ENCODE measurements at places on chromosomes 16 and 17.

DNA sequence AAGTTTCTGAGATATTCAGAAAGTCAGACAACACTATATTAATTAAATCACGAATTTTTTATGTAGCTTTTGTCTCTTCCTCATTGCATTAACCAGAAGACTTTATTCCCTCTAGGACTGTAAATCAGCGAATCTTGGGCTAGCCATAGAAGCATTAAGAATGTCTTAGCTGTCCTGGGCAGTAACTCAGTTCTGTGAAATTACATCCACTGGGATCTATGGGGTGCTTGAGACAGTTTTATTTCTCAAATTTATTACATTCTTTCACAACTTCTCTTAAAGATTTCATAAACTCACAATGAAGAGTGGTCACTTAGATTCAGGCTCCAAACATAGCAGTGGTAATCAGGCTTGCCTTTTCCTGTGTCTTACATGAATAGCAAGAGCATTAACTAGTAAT is 1153.4 kb downstream of the CDH8 start:
- no peak for DNase-seq

- DNase-seq: no peak
These were observed 62.3 kb downstream of the PHKB start for GRCh38 chr16:47523342-47524006.

- no peak for DNase-seq
These were observed 79.8 kb downstream of the ZNF423 start for GRCh38 chr16:49776085-49776595.

DNA sequence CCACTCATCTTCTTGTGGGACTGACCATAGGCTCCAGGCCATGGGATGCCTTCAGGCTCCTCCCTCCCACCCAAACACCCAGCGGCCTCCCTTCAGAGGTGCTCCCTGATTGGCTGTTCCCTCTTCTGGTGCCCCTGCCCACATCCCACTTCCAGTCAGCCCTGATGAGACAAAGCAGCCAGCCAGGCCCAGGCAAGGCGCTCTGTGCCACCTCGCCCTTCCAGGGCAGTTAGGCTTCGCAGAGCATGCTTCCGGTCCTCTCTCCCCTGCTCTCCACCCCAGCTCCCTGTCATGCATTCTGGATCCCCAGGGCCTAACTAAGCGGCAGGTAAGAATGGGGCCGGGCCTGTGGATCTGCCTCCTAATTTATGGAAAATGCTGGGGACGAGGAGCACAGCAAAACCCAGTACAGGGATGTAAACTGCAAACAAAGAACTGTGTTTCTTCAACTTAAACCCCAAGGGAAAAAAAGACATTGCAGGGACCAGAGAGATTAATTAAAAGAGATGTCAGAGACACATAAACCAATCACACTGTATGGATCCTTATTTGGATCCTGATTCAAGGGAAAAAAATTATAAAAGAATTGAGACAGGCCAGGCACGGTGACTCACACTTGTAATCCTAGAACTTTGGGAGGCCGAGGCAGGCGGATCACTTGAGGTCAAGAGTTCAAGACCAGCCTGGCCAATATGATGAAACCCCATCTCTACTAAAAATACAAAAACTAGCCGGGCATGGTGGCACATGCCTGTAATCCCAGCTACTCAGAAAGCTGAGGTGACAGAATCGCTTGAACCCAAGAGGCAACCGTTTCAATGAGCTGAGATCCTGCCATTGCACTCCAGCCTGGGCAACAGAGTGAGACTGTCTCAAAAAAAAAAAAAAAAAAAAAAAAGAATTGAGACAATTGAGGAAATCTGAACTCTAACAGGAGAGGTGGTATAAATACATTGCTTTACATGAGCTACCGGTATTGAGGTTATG is 26.0 kb downstream of the ZDHHC7 start:
- DNase-seq: no peak

GRCh38 chr17:76631821-76632565 is 11.6 kb downstream of the ST6GALNAC1 start:
- DNase-seq: no peak

- no peak for DNase-seq
These were observed 25.9 kb downstream of the LPCAT2 start for GRCh38 chr16:55534756-55535155.

GRCh38 chr16:2966043-2966807 is 2.1 kb downstream of the KREMEN2 start:
- DNase-seq: no peak

DNA sequence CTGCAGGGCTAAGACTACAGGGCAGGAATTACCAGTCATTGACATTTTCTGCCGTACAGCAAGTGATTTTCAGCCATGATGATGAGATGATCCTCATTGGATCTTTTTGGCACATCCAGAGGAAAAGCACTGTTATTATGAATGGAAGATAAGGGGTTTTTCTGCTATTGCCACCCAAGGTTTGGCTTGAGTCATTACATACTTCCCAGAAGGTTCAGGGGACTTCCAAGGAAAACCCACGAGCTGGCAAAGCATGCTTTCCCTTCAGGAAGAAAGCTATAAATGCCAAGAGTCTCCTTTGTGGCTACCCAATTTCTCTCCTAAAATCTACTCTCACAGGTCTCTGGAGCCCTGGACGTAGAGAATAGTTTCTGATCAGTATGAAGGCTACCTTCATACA is 6.1 kb downstream of the CHST4 start:
- DNase-seq: no peak

DNA sequence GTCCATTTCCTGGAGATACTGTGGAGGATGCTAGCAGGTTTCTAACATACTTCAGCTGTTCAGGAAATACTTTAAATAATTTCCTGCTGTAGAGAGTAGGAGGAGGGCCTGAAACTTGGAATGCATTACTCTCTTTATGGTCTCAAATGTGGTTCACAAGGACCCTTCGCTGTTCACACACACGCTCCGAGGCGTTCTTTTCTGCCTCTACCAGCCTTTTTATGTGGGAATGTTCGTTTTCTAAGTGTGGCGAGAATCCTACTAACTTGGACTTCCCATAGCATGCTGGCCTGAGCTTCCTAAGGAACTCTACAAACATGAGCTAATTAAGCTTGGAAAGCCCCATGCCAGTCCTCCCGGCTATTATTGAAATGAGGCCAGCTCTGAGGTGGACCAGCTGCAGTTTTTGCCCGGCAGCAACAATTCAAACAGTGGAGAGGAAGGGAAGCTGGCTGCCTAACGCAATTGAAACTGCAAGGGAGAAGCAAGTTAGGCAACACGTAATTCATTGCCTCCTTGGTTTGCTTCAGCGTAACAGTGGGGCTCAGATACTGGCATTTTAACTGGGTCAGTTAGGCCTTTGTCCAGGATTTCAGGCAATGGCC is 18.9 kb downstream of the KPNA2 start:
- DNase-seq: no peak

GRCh38 chr17:34633351-34633750 is 54.0 kb downstream of the TMEM132E start:
- DNase-seq: no peak

DNA sequence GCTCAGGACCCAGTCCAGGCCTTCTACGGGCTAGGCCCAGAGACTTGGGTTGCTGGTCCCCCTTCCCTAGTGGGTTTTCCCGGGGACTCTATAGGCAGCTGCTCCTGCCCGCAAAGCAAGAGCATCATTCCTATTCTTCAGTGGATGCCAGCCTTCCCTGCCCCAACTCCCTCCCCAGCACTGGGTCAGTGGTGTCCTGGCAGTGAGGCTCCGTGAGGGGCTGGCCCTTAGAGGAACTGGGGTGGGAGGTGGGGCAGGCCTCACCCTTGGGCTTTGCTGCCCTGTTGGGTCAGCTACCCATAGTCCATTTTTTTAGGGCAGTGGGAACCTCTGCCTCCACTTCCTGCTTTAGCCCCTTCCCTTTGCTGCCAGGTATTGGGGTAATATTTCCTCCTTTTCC is 7.9 kb upstream of the PLEKHG4 start:
- DNase-seq: no peak

- DNase-seq: no peak
These were observed 10.5 kb upstream of the MPO start for GRCh38 chr17:58291246-58291645.

DNA sequence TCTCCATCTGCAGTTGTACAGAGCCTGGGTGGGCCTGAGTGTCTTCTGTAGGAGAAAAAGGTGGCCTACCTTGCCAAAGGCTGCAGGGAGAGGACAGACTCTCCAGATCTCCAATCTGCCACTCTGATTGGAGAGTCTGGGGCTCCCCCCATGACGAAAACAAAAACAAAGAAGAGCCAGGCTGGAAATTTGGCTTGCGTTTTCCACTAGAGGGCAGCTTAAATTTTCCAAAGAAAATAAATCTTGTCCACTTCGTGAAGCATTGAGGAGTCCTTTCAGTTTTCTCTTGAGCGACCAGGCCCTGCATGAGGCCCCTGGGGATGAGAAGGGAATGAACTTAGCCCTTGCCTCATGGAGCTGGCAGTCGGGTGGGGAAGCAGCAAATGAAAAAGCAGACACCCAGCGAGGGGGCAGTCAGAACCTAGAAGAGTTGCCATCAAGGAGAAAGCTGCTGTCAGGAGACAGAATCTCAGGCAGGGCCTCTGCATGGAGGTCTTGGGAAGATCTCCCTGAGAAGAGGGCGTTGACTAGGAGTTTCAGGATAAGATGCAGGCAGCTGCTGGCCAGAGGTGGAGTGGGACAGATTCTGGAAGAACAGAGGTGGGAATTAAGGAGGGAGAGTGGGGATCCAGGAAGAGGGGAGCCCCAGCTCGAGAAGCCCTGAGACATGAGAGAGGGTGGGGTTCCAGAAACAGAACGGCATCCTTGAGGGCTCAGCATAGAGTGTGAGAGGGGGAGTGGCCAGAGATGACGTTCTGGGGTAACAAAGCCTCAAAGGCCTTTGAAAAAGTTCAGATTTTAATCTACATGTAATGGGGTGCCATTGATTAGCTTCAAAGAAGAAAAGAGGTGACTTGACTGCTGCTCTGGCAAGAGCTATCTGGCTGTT is 8.4 kb upstream of the SHCBP1 start:
- no peak for DNase-seq

- no peak for DNase-seq
These were observed 47.5 kb downstream of the NT5M start for GRCh38 chr17:17350491-17351355.

DNA sequence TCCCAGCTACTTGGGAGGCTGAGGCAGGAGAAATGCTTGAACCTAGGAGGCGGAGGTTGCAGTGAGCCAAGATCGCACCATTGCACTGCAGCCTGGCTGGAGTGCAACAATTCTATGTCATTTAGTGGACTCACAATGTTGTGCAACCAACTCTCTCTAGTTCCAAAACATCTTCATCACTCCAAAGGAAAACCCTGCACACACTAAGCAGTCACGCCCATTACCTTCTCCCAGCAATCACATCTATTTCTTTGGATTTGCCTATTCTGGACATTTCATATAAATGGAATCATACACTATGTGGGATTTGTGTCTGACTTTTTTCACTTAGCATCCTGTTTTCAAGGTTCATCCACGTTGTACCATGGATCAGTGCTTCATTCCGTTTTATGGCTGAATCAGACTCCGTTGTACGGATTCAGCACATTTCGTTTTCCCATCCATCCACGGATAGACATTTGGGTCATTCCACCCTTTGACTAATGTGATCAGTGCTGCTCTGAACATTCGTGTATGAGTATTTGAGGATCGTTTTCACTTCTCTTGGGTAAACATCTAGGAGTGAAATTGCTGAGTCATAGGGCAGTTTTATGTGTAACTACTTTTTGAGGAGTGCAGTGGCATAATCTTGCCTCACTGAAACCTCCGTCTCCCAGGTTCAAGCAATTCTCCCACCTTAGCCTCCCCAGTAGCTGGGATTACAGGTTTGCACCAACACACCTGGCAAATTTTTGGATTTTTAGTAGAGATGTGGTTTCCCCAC is 45.4 kb upstream of the EMP2 start:
- DNase-seq: no peak

- no peak for DNase-seq
These were observed 797 bp upstream of the RAB11FIP3 start for GRCh38 chr16:424623-425081.

DNA sequence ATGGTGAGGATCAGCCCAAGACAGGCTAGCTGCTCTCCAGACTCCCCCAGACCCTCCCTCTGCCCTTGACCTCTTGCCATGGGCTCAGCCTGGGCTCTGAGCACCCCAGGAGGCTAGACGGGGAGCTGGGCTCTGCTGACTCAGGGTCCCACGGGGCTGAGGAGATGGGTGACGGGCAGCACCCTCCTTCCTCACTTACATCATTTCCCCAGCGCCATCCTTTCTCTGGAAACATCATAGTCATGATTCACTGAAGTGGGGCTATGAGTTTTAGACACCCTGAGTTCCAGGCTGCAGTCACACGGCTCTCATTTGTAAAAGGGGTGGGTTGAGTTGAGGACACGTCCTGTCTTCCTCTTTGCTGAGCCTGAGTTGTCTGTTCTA is 3.0 kb upstream of the ITGAX start:
- DNase-seq: no peak

DNA sequence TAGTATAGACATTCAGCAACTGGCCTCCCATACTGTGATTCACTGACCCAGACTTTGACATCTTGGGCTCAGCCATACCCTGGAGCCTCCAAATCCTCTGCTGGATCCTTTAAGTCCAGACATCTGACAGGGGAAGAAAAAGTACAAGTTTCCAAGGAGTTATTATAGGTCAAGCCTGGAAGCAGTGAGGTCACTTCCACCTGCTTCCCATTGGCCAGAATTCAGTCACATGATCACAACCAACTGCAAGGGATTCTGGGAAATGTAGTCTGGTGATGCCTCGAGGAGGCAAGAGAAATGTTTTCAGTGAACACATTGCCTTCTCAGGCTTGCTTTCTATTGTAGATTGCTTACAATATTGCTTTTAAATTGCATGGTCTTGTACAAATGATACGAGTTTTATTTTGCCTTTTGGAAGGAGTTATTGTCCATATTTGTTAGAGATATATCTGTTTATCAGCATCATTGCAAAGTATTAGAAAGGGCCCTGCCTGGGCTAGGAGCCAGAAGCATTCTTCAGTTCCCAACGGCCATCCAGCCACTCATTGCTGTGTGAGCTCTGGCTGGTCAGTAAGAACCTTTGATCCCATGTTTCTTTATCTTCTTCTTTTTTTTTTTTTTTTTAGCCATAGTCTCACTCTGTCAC is 696.9 kb downstream of the WWOX start:
- peak; percentile 21 for DNase-seq

DNA sequence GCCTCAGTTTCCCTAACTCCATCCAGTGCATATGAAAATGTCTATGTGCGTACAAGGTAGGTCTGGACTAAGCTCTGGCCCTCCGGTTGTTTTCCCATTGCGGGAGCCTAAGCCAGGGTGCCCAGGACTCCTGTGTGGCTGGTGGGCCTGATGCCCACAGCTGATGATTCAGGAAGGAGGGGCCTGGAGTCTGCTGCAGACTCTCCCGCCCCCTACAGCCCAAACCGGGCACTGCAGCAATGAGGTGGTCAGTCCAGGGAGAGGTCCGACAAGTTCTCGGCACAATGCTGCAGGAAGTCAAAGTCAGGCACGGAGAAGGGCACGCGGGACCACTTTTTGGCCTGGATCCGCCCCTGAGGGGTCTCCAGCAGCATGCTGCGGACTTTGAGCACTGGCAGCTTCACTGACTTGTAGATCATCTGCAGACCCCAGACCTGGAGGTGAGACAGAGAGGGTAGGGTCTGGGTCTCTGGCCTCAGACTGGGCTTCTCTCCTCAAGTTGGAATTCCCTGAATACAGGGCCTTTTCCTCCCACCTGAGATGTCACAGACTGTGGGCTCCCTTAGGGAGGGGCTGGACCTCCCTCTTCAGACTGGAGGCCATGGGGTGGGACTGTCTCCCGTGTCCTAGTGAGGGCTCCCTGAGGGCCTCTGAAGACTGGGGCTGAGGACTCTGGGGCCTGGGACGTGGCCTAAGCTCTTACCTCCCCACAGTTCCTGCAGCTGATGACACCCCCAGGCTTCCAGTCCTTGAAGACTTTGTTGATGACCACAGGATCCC is 3.4 kb upstream of the ZNF385C start:
- peak; percentile 42 for DNase-seq
